ENCODE measurements at places on chromosomes 7 and 10.

DNA sequence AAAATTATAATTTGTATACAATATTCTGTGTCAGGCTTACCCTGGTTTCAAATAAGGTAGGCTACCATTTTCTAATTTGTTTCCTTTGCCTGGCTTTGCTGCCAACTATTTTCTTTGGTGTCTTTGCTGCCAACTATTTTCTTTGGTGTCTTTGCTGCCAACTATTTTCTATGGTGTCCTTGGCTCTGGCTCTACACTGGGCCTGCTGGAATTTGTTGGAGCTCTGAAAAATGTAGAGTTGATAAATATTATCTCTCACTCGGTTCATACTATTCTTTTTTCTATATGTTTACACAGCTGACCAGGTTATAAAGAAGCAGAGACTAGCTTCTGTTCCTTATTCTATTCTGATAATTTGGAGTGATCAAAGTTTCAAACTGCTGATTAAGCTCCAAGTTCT, 768.0 kb upstream of the PHF14 start:
- DNase-seq, result no peak

DNA sequence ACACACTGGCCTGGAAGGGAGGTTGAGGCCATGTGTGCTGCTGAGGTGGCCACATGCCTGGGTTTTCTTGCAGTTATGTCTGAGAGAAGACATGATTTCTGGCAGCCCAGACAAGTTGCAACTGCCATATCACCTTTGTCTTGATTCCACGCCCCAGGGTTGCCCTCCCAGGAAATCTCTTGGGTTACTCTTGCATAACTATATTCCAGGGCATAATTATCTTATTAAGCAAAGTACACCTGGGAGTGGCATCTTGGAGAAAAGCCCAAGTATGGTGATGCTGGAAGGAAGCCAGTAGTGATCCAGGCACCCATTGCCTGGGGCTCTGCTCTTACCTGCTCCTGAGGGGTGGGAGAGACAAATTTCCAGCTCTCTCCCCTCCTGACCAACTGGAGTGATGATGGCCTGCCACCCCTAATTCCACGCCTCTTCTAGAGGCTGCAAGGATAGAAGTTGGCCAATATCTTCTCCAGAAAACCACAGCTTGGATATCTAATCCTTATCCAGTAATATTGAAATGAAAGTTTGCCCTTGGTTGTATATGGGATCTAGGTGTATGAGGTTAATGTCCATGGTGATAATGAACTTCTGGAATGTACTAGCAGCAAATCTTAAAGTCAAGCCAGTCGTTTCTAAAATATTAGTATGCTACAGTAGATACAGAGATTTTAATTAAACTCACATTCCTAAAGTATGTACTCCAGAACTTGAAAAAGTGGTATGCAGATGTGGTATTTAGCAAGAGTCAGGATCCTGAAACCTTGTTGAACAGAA, 5.0 kb downstream of the AKR1B10 start:
- DNase-seq, result no peak

- no peak for DNase-seq
These were observed 18.0 kb downstream of the PURB start for GRCh38 chr7:44867073-44867995.

- DNase-seq, result no peak
These were observed 15.9 kb upstream of the RAPGEF5 start for GRCh38 chr7:22372863-22373262.

- DNase-seq, result no peak
These were observed 183.0 kb downstream of the DNAJB6 start for GRCh38 chr7:157519798-157520244.

- no peak for DNase-seq
These were observed 29.6 kb upstream of the TMEM213 start for GRCh38 chr7:138768241-138768640.

- DNase-seq, result peak; percentile 32
These were observed 3.8 kb downstream of the DEPP1 start for GRCh38 chr10:44974628-44975430.

DNA sequence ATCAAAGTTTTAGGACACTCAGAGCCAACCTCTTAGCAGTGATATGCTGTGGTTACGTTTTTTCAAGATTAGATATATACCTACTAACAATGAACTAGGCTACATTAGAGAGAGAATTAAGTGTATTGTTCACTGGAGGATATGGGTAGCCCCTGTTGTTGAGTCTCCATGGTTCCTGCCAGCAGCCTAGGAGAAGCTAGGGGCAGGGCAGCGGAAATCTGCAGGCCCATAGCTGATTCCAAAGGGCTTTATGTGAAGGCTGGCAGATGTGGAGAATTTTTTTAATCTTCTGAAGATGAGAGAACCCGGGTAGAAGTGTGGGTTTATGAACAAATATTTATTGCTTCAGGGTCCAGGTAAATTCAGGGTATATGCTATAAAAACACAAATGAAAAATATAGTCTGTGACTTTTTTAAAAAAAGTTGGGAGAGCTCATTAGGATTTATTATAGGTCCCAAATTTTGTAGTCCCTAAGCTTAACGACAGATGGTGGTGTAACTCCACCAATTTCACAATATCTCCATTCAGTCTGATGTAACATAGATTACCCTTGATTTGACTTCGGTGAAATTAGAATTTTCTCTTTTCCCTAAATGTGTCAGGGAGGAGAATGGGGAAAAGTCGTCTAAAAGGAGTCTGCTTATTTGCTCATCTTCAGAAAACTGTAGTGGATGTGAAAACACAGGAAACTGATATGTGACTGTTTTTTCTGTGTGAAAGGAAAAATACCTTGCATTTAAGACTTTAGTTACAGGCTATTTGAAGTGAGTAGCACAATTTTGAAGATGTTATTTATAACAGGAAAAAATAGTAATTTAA, 163.0 kb upstream of the PPP1R3A start:
- no peak for DNase-seq

GRCh38 chr10:57605948-57606485, 661.7 kb downstream of the IPMK start:
- no peak for DNase-seq

DNA sequence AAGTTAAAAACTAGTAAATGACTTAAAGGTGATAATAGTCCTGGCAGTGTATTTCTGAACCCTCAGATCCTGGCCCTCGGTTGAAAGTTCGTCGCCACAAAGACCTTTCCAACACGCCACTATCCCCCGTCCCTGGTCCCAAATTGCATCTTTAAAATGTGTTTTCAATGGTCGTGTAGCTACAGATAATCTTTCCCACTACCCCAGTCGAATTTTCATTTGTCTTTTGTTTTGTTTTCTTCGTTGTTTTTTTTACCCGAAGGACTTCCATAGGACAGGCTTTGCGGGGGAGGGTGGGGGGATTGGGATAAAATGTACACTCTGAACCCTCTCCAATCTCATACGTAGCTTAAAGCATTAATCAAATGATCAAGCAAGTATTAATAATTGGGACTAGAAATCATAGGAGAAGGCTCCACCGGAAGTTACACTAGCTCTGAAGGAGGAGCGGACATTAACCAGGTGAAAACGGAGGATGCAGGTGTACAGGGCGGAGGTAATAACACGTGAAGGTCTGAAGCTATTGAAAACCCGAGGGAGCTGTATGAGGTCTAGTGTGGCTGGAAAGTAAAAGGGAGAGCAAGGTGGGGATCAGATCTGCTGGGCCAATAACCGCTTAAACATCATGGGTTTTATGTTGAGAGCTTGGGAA, 32.8 kb upstream of the PHF14 start:
- no peak for DNase-seq

DNA sequence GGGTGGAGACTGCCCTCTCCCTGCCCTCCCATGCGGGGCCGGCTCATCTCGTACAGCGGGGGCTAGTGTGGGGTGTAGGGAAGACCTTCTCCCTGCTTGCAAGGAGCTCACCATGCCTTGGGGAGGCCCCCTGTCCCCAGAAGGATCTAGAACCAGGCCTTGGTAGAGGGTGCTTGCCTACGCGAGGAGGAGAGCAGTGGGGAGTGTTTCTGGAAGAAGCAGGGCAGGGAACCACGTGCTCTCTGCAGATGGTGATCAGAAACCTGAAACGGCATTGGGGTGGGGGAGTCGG, 2.7 kb downstream of the MAFK start:
- DNase-seq, result no peak

- no peak for DNase-seq
These were observed 15.9 kb upstream of the TCF7L2 start for GRCh38 chr10:112934193-112934592.

- no peak for DNase-seq
These were observed 136.5 kb upstream of the NAMPT start for GRCh38 chr7:106421181-106421762.

GRCh38 chr10:59354434-59354833, 7.9 kb downstream of the FAM13C start:
- DNase-seq, result no peak

DNA sequence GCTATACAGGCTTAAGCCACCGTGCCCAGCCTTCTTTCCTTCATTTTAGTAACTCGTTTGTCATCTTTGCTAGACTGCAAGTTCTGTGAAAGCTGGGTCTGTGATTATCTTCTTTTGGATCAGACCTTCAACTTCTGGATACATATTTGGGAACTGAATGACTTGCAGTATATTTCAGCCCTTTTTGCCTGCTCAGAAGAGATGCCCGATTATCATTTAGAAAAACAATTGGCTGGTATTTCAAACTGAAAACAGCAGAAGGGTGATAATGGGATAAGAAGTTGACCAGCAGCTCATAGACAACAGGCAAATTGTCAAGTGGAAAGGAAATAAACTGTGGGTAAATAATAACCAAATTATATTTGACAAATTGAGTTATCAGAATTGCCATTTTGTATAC, 14.6 kb downstream of the RSBN1L start:
- DNase-seq, result no peak

- no peak for DNase-seq
These were observed 2.0 kb upstream of the ZMYND11 start for GRCh38 chr10:132946-133898.

DNA sequence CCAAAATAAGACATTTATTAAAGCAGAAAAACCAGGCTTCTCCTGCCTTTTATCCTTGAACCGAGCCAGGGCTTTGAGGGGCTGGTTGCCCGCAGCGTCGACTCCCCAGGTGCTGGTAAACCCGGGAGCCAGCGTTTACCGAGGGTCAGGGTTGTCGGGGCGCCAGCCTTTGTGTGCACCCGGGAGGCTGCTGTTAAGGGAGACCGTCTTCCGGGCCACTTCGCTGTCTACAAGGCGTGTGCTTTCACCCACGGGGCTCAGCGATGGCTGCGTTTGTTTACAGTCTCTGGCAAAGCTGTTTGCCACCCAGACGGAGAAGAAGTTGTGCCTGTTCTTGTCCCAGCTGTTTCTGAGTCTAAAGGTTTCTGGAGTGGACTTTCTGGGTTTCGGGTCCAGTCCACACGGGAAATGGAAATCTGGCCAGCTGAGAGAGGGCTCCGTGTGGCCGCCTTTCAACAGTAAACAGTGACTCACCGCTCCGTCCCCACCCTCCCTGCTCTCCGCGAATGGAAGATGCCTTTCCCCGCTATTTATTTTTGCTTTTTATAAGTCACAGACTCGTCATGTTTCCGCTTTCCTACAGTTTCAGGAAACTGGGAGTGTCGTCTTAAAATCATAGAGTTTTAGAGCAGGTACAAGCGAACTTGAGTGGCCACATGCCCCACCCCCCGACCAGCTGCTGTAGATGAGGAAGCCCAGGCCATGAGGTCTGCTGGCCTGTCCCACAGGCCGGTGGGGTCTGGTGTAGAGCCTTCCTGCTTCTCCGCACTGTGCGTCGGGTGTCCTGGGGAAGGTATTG, 2.2 kb downstream of the MAFK start:
- DNase-seq, result peak; percentile 56

DNA sequence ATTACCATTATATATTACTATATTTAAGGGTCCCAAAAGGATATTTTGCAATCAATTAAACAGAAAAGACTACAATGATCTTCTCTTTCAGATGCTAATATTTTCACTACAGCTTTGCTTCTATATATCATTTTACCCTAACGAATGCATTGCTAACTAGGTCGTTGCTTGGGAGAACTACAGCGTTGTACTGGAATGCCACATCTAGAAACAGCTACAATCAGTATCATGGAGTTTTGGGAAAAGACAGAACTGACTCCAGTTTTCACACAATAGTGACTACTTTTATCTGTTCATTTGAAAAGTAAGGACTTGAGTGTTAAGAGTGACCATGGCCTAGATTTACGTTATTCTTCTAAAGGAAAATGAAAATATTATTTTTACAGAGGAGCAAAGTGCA, 38.5 kb downstream of the LRRN3 start:
- DNase-seq, result no peak

GRCh38 chr7:27124096-27124901, 6.3 kb downstream of the HOXA4 start:
- no peak for DNase-seq

DNA sequence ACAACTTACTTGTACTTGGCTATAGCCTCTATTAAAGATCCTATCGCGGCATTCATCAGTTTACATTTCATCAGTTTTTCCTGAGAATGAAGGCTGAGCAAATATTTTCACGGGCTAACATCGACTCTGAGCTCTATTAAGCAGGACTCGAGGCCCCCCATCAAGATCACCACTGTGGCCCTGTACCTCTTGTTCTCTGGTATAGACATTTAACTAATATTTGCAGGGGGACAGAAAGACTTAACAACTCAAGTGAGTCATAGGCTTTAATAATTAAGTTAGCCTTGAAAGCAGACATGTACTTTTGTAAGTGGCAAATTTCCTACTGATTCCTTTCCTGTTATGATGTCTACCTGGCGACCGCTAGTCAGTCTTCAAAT, 45.4 kb downstream of the DOCK4 start:
- no peak for DNase-seq

DNA sequence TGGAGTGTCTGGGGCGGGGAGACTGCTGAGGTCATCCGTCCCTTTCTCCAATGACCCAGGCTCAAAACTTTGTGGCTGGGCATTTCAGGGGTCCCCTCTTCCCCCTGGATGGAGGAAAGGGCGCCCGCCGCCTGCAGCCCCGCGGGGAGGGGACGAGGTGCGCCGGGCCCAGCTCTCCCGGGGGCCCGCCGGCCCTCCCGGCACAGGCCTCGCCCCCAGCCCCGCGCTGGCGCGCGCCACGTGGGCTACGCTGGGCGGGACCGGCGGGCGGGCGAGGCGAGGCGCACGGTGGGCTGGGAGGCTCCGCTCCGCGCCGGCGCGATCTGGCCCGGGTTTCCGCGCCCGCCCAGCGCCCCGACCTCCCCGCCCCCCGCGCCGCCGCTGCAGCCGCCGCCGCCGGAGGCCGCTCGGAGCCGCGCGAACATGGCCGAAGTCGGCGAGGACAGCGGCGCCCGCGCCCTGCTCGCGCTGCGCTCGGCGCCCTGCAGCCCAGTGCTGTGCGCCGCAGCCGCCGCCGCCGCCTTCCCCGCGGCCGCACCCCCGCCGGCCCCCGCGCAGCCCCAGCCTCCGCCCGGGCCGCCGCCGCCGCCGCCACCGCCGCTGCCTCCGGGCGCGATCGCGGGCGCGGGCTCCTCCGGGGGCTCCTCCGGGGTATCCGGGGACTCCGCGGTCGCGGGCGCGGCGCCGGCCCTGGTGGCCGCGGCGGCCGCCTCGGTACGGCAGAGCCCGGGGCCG, at the start of gene FOXK1:
FOXK1 (plus strand) TSS at position 410 of the 735 bp plus-strand sequence; CDS start at position 424, 14 bp downstream.
- peak; percentile 63 for DNase-seq

- DNase-seq, result no peak
These were observed 52.2 kb downstream of the ASB13 start for GRCh38 chr10:5614155-5614721.

DNA sequence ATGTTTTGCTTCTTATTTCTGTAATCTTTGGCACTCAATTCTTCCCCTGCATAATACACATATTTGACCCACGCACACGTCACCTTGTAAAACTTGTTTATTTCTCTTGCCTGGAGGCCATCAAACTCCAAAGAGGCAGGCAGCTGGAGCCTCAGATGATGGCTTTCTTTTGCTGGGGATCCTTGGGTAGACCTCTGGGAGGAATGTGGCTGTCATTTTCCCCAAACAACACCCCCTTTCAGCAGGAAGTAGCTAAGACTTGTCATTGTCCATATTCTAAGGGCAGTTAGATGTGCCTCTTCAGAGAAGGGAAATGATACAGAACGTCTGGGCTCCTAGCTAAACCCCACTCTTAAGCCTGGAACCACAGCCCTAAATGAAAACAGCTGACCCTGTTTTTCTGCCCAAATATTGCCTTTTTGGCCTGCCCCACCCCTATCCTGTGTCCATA, 111.3 kb downstream of the ITGB8 start:
- DNase-seq, result no peak
